ENCODE measurements at places on chromosomes 2 and 18.

- no peak for DNase-seq
Measured at GRCh38 chr18:6807515-6808257, 78.2 kb downstream of the ARHGAP28 start.

DNA sequence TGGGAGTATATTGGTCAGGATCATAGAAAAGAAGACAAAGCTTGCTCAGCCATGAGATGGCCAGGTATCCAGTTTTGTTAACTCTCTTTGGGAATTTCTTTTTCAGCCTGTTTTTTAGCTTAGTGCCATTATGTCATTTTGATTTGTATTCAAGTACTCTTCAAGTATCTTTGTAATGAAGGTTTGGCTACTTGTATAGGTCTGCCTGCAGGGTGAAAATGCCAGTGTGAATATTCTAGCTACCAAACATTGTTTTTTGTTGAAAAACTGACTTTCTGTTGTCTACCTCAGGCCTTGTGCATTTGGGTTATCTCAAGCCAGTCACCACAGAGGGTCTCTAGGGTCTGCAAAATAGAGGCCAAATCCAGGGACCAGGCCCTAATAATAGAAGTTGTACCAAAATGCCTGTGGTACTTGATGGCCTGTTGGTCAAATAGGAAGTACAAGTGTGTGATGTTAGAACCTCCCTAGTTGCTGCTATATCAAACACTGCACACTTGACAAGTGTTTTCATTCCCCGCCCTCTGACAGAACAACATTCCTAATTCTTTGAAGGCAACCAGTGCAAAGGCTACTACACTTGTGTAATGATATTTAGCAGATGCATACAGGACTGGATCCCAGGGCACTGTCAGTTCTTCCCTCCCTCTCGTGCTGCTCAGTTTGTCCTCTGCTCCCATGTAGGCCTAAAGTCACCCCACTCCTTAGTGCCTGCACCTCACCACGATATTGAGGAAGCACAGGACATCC, 36.4 kb downstream of the RNMT start:
- DNase-seq = no peak

DNA sequence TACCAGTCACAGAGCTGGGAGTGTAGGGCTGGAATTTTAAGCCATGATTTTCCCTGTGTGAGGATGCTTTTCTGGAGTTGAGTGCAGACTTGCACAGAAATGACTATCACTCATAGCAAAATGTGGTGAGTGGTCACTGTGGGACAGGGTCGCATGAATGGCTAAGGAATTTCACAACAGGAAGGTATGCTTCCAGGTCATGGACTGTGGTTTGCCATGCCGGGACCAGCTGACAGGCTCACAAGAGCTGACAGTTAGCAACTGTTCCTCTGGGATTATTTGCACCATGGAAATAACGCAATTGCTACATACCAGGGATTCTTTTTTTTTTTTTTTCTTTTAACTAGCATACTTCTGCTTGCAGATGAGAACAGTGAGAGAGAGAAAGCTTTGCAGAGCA, 3.8 kb upstream of the UXS1 start:
- no peak for DNase-seq

GRCh38 chr2:240293557-240294461, 141.7 kb upstream of the GPC1 start:
- no peak for DNase-seq

- DNase-seq = no peak
Measured at GRCh38 chr2:48515513-48515985, 14.4 kb upstream of the STON1 start.

Data from smooth muscle cell of the brain vasculature (primary cell).